ENCODE measurements at places on chromosomes 1 and 21.

DNA sequence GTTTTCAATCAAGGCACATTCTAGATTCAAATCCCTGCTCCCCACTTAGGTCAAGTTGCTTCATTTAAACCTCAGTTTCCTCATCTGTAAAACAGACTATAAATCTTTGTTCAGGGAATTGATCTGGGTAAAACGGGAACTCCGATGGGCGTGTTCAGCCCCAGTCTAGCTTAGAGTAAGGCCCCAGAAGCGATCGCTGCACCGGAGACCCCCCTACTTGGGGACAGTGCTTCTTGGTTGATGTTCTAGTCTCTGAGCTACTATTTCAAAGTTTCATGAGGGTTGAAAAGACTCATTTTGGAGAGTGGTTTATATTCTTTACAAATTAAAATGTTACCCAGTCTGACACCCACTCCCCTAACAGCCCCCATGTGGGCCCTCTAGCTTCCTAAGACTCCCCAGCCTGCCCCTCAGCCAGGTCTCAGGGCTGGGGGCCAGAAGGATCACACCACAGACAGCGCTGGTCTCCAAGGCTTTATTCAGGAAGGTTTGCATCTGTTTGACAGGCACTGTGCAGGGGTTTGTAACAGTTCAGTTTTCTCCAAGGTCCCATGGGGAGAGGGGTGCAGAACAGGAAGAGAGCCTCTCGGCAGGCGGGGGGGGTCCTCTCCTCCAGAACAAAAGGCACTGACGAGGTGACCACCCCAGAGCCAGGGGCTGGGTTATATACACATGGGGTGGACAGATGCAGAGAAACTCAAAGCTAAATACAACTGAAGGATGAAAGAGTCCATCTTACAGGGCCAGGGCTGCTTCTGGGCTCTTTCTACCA is 82.9 kb downstream of the STUM start:
- no peak for DNase-seq

DNA sequence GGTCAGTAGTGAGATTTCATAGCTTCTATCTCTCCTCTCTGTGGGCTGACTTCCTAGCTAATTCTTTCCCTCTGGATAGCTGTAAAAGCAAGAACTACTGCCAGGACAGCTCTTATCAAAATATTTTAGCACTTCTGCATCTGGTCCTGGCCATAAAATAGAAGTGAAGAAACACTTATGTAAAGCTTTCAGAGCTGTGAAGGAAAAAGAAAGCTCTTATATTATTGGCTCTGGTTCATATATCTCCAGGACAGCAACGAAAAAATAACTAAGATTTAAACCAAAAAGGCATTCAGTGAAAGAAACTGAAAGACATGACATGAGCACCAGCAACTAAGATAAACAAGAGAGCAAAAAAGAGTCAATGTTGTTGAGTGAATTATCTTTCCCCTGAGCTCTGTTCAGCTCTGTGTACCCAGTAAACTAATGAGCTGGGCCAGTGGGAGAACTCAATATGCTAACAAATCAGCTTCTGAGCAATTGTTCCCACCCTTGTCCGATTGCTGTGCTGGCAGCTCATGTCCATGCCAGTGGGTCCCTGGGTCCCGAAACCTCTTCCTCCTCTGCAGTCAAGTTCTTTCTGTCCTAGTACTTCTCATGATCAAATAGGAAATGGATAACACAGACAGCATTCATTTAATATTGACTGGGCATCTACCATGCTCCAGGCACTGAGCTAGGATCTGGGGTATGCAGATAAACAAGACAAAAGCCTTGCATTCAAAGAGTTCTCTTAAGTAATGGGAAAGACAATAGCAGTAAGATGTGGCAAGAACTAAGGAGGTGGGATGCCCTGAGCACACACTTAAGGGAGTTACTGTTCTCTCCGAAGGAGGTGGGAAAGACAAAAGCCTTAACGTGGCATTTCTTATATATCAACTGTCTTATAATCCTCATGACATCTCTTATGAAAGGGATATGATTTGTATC is 45.3 kb upstream of the MAN1A2 start:
- no peak for DNase-seq

DNA sequence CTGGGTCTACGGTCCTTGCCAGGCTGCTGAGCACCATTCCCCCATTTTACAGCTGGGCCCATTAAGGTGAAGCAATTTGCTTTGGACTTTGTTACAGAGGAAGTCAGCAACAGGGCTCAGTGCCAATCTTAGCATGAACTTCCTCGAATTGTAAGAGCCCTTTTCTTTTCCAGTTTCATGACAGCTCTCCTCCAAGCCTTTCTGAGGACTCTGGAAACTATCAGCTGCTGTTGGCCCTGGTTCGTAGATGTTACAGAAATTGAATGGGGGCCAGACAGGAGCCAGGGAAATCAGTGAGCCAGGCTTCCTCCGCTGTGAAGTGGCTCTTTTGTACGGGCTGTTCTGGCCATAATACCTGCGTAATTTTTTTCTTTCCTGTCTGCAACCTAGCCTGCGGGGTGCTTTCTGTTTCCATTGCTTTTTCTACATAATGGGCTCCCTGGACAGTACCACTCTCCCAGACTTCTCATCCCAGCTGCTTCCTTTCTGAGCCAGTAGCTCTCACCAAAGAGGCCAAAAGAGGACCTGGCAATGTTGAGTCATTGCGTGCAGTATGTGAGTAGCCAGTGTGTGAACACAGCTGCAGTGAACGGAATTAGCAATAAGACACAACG is 386.3 kb downstream of the DISC1 start:
- no peak for DNase-seq

DNA sequence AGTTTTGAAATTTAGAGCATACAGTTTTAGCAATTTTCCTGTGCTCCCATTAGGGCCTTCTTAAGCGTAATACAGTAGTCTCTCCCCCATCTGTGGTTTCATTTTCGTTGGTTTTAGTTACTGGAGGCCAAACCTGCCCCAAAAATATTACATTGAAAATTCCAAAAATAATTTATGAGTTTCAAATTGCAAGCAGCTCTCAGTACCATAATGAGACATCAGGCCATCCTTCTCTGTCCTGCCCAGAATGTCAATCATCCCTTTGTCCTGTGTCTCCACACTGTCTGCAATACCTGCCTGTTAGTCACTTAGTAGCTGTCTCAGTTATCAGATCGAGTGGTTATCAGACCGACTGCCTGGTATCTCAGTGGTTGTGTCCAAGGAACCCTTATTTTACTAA is 45.4 kb downstream of the ADSS2 start:
- no peak for DNase-seq

DNA sequence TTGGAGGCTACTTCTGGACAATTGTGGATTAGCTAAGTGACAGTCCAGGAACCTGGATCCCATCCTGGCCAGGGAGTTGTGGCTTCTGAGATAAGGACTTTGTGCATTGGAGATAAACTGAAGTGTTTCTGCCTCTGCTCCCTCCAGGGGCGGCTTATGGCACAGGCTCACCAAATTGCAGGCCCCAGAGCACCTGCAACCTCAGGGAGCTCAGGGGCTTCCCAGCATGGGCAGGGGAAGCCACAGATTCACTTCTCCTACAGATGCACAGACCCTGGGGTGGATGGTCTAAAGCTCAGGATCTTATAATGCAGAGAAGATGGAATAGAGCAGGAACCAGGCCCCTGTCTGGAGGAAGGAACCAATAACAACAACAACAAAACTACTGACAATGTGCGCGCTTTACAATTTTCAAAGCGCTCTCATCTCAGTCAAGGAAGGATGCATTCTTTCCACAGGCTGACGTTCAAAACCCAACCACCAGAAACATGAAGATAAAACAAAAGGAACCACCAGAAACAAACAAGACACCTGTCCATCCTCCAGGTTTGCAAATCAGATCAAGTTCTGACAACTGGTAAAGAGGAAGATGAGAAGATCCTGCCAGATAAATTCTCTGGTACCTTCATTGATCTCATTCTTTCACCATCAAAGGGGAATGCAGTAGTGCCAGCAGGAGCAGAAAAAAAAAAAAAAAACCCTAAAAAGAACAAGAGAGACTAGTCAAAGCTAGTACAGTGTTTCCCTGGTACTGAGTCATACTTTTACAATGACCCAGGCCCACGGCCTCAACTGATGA is 121.0 kb upstream of the IRF2BP2 start:
- no peak for DNase-seq

- DNase-seq, result no peak
These were observed 70.5 kb upstream of the MCOLN3 start for GRCh38 chr1:85118751-85119150.

- DNase-seq, result no peak
These were observed 758 bp downstream of the PTBP2 start for GRCh38 chr1:96722161-96722922.

GRCh38 chr1:242623119-242623518 is 98.6 kb upstream of the PLD5 start:
- no peak for DNase-seq

- no peak for DNase-seq
These were observed 164.1 kb downstream of the GALNT2 start for GRCh38 chr1:230230948-230231773.

DNA sequence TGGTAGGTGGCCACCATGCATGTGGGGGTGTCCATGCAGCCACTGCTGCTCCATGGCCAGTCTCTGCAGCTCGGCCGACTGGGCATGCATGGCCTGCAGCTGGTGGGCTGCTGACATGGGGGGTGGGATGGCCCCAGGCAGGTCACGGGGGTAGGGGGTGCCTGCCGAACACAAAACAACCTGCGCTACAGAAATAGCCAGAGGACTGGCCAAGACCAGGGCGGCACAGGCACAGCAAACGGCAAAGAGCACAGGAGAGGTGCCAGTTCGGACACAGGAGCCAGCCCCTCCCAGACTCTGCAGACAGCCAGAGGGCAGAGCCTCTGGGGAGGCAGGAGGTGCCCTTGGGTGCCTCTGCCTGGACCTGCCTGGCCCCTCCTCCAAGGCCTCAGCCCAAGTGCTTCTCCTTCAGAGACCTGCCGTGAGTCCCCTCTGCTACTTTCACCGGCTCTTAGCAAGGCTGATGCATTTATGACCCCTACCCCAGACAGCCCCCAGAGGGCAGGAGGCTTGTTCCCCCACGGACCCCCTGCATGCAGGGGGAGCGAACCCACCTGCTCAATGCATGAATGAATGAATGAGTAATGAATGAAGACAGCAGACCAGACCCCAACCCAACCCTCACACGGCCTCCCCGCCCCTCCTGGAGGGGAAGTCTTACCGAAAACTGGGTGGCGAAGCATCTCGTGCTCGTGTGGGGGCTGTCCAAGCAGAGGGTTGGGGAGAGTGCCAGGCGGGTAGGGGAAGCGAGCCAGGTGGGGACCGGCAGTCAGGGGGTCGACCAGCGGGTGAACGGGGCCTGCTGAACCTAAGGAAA is 37.7 kb downstream of the SLC45A1 start:
- no peak for DNase-seq

GRCh38 chr1:115753361-115753760 is 15.2 kb downstream of the CASQ2 start:
- DNase-seq, result no peak

DNA sequence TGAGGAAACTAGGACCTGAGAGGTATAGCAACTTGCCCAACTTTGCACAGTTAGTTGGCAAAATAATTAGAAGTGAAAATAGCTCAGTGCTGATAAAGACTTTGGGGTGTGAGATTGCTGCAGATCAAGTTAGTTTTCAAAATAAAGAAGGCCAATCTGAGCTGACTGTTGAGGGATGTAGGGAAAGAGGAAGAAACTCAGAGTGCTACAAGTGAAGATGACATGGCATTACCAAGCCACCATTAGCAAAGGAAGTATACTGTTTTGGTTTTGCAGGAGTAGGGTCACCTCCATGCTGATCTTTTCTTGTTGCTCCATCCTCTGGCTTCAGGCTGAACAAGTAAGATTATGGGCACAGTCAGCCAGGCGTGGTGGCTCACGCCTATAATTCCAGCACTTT is 78.7 kb upstream of the ADAM30 start:
- no peak for DNase-seq

DNA sequence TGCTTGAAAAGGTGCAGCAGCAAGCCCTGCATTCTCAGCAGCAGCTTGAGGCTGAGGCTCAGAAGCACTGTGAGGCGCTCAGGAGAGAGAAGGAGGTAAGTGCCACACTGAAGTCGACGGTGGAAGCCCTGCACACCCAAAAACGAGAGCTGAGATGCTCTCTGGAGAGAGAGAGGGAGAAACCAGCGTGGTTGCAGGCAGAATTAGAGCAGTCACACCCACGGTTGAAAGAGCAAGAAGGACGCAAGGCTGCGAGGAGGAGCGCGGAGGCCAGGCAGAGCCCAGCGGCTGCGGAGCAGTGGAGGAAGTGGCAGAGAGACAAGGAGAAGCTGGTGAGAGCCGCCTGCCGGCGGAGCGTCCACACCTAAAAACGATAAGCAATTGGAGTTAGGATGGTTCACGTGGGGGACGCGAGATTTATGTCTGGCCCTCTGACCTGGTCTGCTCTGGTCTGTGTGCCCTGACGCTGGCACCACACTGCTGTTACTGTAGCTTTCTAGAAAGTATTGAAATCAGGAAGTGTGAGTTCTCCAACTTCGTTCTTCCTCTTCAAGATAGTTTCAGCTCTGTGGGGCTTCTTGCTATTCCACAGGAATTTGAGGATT is 26.7 kb upstream of the DIP2A start:
- no peak for DNase-seq

GRCh38 chr1:165635329-165635728 is 4.3 kb downstream of the MGST3 start:
- no peak for DNase-seq

DNA sequence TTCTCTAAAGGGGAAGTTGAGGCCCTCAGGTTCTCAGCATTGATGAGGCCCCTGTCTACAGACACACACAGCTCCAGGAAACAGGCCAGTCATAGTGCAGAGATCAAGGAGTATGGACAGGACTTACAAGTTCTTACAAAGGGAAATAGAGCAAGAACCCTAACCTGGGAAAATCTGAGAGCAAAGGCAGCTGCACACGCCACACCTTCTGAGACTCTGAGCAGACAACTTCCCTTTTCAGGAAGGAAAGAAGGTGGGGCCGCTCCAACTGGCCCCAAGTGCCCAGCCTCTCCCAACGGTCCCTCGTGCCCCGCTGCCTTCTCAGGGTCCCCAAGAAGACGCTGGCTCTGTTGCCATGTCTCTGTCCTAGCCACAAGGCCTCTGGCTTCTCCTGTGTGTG is 3.6 kb downstream of the NOC2L start:
- no peak for DNase-seq
